A549 (cell line): ENCODE measurements at places on chromosomes 16 and 17. TPM values are rescaled to one million over a fixed set of nuclear protein-coding genes. Genes with fewer than 3 reads are reported as not detected.

The SCPEP1 gene
- 37.5 to 47.6 TPM (median 44.5 TPM) in 3 replicates for polyA plus RNA-seq

The PALB2 gene
- 11.9 to 15.0 TPM (median 13.9 TPM) in 3 replicates for polyA plus RNA-seq

The ABI3 gene
- polyA plus RNA-seq: not detected in 3 replicates

The KIF2B gene
- polyA plus RNA-seq: not detected in 3 replicates

The HCRT gene
- polyA plus RNA-seq: 0.18 TPM in 1 of 3 replicates, not detected in the others

The KRT23 gene
- not detected in 3 replicates for polyA plus RNA-seq

The NIP7 gene
- polyA plus RNA-seq: 55.9 to 64.5 TPM (median 55.9 TPM) in 3 replicates

The TEX14 gene
- 0.03 to 0.08 TPM (median 0.04 TPM) in 3 replicates for polyA plus RNA-seq

The CBX2 gene
- 13.6 to 16.4 TPM (median 14.9 TPM) in 3 replicates for polyA plus RNA-seq

The TBC1D28 gene
- polyA plus RNA-seq: not detected in 3 replicates

The SDK2 gene
- polyA plus RNA-seq: 0.36 to 0.45 TPM (median 0.44 TPM) in 3 replicates

The LGALS9 gene
- 1.3 to 1.6 TPM (median 1.5 TPM) in 3 replicates for polyA plus RNA-seq

The CEP112 gene
- polyA plus RNA-seq: 9.1 to 10.7 TPM (median 9.6 TPM) in 3 replicates

The GUCY2D gene
- 0.14 to 0.50 TPM in 2 of 3 replicates, not detected in the other for polyA plus RNA-seq

The ABCC11 gene
- 0.05 to 0.19 TPM (median 0.09 TPM) in 3 replicates for polyA plus RNA-seq

The PCGF2 gene
- 33.9 to 43.6 TPM (median 42.5 TPM) in 3 replicates for polyA plus RNA-seq

The TMEM101 gene
- 29.6 to 33.5 TPM (median 32.2 TPM) in 3 replicates for polyA plus RNA-seq

The CCL17 gene
- not detected in 3 replicates for polyA plus RNA-seq

The CHST5 gene
- polyA plus RNA-seq: 0.08 TPM in 2 of 3 replicates, not detected in the other

The KRT28 gene
- not detected in 3 replicates for polyA plus RNA-seq

The FAM171A2 gene
- 3.0 to 4.2 TPM (median 3.9 TPM) in 3 replicates for polyA plus RNA-seq

The ABCA8 gene
- 0.26 to 0.61 TPM (median 0.33 TPM) in 3 replicates for polyA plus RNA-seq

The IL32 gene
- 18.8 to 32.0 TPM (median 20.2 TPM) in 3 replicates for polyA plus RNA-seq

The BEAN1 gene
- 1.2 to 2.4 TPM (median 1.7 TPM) in 3 replicates for polyA plus RNA-seq

The KRT15 gene
- 0.54 to 1.4 TPM (median 0.62 TPM) in 3 replicates for polyA plus RNA-seq

The STH gene
- not detected in 3 replicates for polyA plus RNA-seq

The CX3CL1 gene
- polyA plus RNA-seq: 0.08 to 0.17 TPM (median 0.08 TPM) in 3 replicates

The C17orf67 gene
- 2.4 to 2.8 TPM (median 2.6 TPM) in 3 replicates for polyA plus RNA-seq

The MYO18A gene
- polyA plus RNA-seq: 22.4 to 29.7 TPM (median 28.4 TPM) in 3 replicates

The MAP3K3 gene
- 10.9 to 12.6 TPM (median 11.2 TPM) in 3 replicates for polyA plus RNA-seq

The KRT27 gene
- not detected in 3 replicates for polyA plus RNA-seq

The KRTAP1-3 gene
- polyA plus RNA-seq: not detected in 3 replicates

The KRTAP9-2 gene
- not detected in 3 replicates for polyA plus RNA-seq

The RND2 gene
- polyA plus RNA-seq: 0.14 to 0.37 TPM (median 0.28 TPM) in 3 replicates

The ZNF423 gene
- 0.04 to 0.15 TPM (median 0.14 TPM) in 3 replicates for polyA plus RNA-seq

The KRTAP9-8 gene
- not detected in 3 replicates for polyA plus RNA-seq

The APOBR gene
- polyA plus RNA-seq: 0.05 to 0.08 TPM (median 0.07 TPM) in 3 replicates

The IRF8 gene
- polyA plus RNA-seq: 0.18 to 0.42 TPM (median 0.40 TPM) in 3 replicates

The EIF3CL gene
- 131 to 146 TPM (median 138 TPM) in 3 replicates for polyA plus RNA-seq

The CRHR1 gene
- polyA plus RNA-seq: 0.12 TPM in 1 of 3 replicates, not detected in the others

The PLSCR3 gene
- 27.5 to 33.4 TPM (median 29.6 TPM) in 3 replicates for polyA plus RNA-seq

The RPTOR gene
- 27.1 to 27.9 TPM (median 27.1 TPM) in 3 replicates for polyA plus RNA-seq

The DPEP3 gene
- polyA plus RNA-seq: not detected in 3 replicates

The PLCD3 gene
- 104 to 107 TPM (median 105 TPM) in 3 replicates for polyA plus RNA-seq

The JUP gene
- polyA plus RNA-seq: 63.3 to 127 TPM (median 107 TPM) in 3 replicates

The NOTUM gene
- 0.45 to 0.92 TPM (median 0.91 TPM) in 3 replicates for polyA plus RNA-seq

The KRTAP1-5 gene
- polyA plus RNA-seq: not detected in 3 replicates
